ENCODE measurements at places on chromosomes 4 and X.

GRCh38 chr4:113674251-113674650 is 87.3 kb downstream of the CAMK2D start:
- DNase-seq, result peak; percentile 20

GRCh38 chrX:41796046-41796445 is 72.1 kb downstream of the GPR82 start:
- DNase-seq, result no peak

- DNase-seq, result peak; percentile 64
Observed at GRCh38 chrX:110491846-110492620, 133.4 kb downstream of the RTL9 start.

DNA sequence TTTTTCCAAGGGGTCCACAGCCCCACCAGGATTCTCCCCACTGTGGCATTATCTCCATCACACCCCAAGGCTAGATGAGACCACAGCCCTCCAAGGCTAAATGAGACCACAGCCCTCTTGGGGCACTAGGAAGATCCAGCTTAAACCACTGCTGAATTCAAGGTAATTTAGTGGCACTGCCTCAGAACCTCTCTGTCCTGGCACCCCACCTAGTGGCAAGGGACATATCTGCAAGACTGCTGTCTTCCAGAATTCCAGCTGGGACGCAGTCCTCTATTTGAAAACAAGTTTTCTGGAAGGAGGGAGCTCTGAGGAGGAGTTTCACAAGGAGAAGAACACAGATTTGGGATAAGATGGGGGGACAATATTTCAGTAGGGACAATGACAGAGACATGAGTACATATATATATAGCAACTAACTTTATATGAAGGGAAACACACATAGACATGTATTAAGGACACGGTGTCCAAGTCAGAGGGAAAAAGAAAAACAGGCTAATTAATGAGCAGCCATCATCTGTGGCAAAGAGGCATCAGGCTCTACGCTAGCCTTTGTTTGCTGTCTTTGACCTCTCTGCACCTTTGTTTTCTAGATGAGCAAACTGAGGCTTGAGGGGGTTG is 9.3 kb downstream of the CETN2 start:
- peak; percentile 51 for DNase-seq

GRCh38 chr4:144894573-144894972 is 203.4 kb downstream of the ANAPC10 start:
- no peak for DNase-seq

DNA sequence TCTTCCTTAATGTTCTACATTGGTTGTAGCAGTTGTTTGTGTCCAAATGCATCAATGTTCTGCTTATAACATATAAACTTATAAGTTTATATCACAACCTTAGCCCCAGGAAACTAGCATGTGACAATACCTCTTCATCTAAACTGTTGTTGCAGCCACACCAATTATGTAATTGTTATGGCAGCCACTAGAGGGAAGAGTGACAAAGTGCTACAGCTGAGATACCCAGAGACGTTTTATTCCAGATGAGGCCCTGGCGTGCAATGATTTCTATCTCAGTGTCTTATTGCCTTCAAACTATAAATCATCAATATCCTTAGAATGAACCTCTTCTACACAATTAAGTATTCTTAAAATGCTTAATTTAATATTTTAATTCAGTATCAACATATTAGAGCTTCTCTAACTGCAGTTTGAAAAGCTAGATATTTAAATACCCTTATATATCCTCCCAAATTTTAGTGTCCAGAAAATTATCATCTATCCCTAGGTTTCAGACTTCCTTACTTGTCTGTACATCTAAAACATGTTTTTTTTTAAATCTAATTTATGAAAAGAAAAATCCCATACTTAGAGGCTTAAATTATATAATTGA is 171.6 kb downstream of the PCDH10 start:
- peak; percentile 62 for DNase-seq

- DNase-seq, result no peak
Observed at GRCh38 chr4:77188498-77189220, 31.7 kb downstream of the CCNG2 start.

- no peak for DNase-seq
Observed at GRCh38 chr4:22522706-22523501, 7.0 kb upstream of the ADGRA3 start.

DNA sequence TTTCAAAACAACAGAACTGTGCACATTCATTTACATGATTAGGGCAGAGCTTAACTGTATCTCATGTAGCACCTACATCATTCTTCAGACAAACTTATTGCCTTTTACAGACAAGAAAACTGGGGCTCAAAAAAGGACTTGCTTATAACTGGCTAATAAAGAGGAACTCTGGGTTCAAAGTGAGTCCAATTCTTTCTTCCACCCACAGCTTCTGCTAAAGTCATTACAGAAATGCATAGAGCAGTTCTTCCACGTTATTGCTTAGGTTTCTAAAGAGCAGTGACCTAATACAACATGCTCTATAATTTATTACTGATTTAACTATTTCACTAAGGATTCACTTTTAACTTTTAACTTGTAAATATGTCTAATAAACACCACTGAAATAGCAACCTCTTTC is 60.6 kb downstream of the ELOVL6 start:
- no peak for DNase-seq

DNA sequence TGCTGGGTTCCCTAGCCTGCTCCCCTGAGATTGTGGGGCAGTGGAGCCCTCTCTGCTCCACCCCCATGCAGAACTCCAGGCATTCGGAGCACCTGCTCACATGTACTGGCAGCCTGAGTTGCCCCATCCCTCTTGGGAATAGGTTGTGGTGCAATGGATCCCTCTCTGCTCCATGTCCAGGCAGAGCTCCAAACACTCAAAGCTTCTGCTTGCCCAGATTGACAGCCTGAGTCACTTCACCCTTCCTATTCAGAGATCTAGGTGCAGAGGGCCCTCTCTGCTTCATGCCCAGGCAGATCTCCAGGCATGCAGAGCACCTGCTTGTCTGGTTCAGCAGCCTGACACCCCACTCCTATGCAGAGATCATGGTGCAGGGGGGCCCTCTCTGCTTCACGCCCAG is 18.6 kb upstream of the TEX13B start:
- no peak for DNase-seq

- DNase-seq, result no peak
Observed at GRCh38 chr4:186712690-186713089, 11.0 kb downstream of the FAT1 start.

DNA sequence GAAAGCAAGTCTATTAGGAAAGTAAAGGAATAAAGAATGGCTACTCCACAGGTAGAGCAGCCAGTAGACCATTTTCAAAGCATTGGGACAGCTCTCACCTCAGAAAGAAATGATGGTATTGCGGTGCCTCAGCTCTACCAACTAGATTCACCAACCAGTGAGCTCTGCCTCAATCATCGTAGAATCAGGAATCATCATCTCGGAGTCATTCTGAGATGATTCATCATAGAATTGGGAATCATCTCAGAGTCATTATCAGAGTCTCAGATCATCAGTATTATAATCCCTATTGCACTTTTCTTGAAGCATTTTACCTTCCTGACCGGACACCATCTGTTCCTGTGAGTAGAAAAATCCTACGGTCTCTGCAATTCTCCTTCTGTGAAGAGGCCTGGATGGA is 17.5 kb upstream of the SAT1 start:
- no peak for DNase-seq

GRCh38 chr4:112842513-112842912 is 205.6 kb downstream of the LARP7 start:
- no peak for DNase-seq

- DNase-seq, result peak; percentile 30
Observed at GRCh38 chr4:168574581-168575295, 77.9 kb downstream of the PALLD start.

- no peak for DNase-seq
Observed at GRCh38 chrX:38820751-38821150, 19.5 kb downstream of the MID1IP1 start.

GRCh38 chr4:41693629-41694028 is 54.9 kb downstream of the PHOX2B start:
- peak; percentile 54 for DNase-seq

DNA sequence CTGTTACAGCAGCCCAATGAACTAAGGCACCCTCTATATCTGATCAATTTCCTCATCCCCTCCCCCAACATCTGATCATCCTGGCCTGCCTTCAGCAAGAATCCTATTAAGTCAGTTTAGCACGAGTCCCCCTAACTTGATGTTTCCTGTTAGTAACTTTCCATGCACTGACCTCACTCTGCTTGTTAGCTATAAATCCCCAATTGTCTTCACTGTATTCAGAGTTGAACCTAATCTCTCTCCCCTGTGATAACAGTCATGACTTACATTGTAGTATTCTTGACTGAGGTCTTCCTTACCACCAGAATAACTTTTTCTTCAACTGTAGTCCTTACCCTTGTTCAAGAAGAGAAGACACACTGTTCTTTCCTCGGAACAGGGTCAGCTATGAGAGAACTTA is 8.5 kb downstream of the ANXA5 start:
- DNase-seq, result no peak

DNA sequence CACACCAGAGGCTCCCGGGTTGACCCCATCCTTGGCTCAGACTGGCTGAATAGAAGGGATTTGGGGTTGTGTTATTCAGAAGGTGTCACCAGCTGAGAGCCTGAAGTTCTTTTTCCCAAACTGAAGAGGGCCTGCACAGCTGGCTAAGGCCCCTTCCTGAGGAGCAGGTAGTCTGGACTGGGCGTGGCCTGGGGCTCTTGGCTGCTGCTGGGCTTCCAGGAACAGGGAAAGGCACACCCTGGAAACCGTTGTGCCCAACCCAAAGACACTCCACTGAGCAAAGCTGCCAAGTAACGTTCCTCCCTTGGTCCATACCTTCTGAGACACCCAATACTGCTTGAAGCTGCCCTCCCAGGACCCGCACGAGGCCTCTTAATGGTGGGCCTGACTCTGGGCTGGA is 8.3 kb upstream of the CXCR3 start:
- no peak for DNase-seq

DNA sequence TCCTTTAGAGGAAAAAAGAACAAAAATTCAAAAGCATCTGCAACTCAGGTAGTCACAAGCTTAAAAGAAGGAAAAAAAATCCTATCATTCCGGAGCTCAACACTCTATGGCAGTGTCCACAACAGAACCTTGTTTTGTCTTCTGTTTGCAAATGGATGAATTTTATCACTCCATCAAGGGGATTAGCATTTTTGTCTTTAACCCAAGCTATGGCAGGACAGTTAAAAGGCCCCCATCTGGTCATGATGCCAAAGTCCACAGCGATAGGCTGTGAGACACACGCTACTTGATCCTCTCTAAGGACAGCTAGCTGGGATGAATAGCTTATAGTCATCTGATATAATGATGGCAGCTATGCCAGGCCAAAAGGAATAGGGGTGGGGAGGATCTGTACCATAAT is 16.6 kb downstream of the AMER1 start:
- no peak for DNase-seq

- DNase-seq, result no peak
Observed at GRCh38 chr4:53777244-53777984, 186.1 kb upstream of the LNX1 start.

DNA sequence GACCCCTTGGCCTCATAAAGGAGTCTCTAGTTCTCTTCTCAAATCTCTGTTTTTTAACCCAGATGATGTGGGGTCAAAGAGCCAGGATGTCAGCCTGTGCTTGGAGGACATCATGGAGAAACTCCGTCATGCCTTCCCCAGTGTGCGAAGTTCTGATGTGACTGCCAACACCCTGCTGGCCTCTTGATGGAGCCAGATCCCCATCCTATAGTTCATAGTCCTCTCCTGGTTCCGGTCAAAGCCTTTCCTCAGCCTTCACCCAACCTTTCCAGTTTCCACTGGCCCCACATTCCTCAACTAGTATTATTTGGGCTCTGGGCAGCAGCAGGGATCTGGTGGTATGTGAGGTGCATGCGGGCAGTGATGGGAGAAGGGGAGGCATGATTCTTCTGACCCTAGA is 30.7 kb downstream of the TAF7L start:
- no peak for DNase-seq
